ENCODE measurements at places on chromosomes 11 and 22. TPM values are rescaled to one million over a fixed set of nuclear protein-coding genes. Genes with fewer than 3 reads are reported as not detected.

XKR3 gene
- total RNA-seq = 4.1 TPM

ROBO4 gene
- 5.7 TPM for total RNA-seq

PYGM gene
- total RNA-seq = 12.1 TPM

CRYAB gene
- total RNA-seq = 20.6 TPM

TPST2 gene
- 169 TPM for total RNA-seq

DAGLA gene
- total RNA-seq = 8.3 TPM
